ENCODE measurements at places on chromosomes 3 and 15. TPM values are rescaled to one million over a fixed set of nuclear protein-coding genes. Genes with fewer than 3 reads are reported as not detected.
A peak's percentile ranks its signal among the peaks of the same experiment; 100 is the strongest.

DNA sequence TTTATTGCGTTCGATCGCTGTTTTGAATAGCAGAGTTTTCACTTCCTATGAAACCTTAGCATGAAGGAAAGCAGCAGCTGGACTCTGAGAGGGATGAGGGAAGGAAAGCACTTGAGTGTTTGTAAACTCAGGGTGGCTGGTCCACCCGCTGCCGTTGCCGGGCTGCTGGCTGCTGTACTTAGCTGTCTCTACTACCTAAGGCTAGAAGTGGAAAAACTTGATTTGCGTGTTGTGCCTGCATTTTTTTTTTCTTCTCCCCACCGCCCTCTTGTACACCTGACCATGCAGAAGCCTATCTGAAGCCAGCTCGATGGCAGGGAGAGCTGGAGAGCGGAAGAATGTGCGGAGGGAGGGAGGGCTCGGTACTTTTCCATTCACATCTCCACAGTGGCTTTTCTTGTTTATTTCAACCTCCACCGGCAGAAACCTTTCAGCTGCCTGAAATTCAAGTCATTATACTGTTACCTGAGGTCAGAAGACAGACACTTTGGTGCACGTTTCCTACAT lies 4.8 kb upstream of the BCL6 start:
- DNase-seq: peak; percentile 88

GRCh38 chr15:27983496-27983895 lies 115.6 kb downstream of the OCA2 start:
- no peak for DNase-seq

GRCh38 chr15:80787316-80787715 lies 8.1 kb downstream of the CEMIP start:
- DNase-seq: no peak

- DNase-seq: no peak
Measured at GRCh38 chr15:98682992-98683701, 34.8 kb downstream of the IGF1R start.

GRCh38 chr15:97177151-97177577 lies 783.3 kb upstream of the ARRDC4 start:
- DNase-seq: no peak

Gene SPCS1
- 76.0 TPM for total RNA-seq

Gene A4GNT
- total RNA-seq: not detected
